ENCODE measurements at places on chromosomes 6 and 20.

GRCh38 chr6:147150293-147150692, 53.9 kb upstream of the STXBP5 start:
- no peak for DNase-seq

DNA sequence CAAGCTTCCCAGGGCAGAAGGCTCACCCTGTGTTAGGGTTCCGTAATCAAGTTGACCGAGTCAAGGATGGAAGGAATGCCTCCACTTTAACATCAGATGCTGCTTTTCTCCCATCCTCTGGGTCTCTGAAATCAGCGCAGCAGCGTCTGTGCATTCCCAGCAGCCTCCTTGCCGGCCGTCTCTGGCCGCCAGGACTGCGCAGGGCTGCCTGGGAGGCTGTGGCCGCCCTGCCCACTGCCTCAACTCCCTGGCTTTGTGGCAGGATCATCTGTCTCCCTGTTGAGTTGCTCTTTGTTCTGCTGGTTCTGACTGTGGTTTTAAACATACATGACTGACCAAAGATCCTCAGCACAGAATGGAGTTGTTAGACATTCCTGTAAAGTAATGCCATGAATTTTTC, 56.5 kb downstream of the DLL1 start:
- no peak for DNase-seq

DNA sequence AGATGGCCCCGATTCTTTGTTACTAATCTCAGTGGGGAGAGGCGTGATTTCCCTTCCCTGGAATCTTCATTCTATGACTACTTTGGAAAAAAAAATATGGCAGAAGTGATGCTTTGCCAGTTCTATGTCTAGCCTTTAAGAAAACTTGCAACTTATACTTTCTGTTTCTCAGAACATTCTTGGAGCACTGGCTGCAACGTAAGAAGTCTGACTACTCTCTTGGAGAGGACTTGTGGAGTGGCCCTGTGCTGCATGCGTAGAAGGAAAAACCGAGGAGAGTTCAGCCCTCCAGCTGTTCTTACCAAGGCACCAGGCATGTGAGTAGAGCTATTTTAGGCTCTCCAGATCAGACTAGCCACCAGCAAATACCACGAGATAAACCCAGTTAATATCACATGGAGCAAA, 77.6 kb upstream of the STXBP5 start:
- no peak for DNase-seq

- no peak for DNase-seq
These were observed 16.1 kb upstream of the HMGN3 start for GRCh38 chr6:79250559-79250958.

GRCh38 chr20:62437496-62437895, 10.2 kb upstream of the RBBP8NL start:
- no peak for DNase-seq

DNA sequence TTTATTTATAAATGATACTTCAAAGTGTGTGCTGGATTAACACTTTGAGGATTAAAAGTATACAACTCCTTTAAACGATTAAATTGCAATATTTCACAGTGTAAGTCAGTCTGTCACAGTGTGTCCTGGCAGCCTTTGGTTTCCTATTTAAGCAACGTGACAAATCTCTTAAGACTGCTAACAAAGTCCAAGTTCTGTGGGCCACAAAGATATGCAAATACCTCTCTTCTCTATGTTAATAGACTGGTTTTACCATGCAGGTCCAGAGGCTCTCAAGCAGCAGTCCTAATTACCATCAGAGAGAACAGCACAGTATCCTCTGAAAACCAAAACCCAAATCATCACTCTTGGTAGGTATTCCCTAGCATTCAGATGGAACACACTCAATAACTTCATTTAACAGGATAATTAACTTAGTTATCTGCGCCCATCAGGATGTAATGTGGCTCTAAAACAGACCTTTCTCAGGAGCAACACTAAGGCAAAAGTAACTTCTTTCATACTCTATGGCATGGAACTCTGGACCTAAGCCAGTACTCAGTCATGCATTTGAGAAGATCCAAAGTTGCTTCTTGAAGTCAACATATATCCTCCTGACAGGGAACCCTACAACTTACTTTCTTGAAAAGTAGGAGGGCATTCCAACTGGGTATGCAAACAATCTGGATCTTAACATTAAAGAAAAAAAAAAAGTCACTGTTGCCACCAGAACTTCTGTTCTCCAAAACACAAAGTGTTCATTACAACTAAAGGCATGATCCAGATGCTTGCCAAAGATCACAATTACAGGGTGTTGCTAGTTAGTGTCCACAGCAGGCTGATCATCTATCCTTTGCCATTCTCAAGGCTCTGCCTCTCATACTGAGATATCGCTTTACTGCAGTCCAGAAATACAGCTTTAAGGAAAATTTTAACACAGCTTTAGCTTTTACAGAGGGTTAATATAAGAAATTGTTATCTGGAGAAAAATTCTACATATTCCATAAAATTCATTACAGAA, 53.2 kb downstream of the MAN1A1 start:
- DNase-seq, result no peak

DNA sequence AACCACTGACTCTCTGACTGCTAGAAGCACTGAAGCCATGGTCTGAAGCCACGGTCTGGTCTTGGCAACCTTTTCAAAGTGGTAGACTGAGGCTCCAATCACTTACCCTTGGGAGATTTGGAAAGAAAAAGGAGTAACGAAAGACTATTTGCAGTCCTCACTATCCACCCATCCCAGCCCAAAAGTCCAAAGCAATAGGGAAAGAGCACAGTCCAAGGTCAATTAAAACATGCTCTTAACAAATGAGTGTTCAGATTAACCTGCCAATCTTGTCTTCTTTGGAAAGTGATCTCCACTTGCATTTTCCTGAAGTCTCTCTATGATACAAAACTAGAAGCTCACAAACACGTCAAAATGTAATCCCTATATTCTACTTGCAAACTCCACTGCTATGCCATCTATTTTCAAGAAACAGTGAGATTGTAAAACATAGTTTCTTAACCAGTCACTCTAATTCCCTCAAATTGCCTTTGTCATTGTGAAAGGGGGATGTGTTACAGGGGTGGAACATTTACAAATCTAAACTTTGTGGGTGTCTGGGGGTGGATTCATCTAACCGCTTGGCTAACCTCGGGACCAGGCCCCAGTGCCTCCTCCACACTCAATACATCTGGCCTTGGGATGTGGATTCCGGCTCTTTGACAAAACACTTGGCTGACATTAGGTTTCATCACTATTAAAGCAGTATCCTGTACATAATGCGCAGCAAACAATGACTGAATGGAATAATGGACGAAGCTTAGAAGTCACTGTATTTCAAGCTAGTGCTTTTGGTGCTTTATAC, 56.4 kb downstream of the B4GALT5 start:
- no peak for DNase-seq

- no peak for DNase-seq
These were observed 67.8 kb upstream of the EDN3 start for GRCh38 chr20:59232618-59233017.

GRCh38 chr6:124993327-124993726, 31.1 kb downstream of the RNF217 start:
- DNase-seq, result no peak

DNA sequence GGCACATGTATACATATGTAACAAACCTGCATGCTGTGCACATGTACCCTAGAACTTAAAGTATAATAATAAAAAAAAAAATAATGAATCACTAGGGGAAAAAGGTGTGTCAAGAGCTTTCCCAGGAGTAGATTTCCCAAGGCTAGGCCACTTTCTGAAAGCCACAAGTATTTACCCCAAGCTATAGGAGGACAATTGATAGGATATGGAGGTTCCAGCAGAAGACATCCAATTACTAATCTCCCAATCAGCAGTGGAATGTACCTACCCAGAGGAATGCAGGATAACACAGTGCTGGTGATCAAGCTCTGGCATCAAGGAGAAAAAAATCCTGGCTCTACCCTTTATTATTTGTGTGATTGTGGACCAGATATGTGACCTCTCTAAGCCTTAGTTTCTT, 562.7 kb downstream of the RFPL4B start:
- DNase-seq, result no peak

DNA sequence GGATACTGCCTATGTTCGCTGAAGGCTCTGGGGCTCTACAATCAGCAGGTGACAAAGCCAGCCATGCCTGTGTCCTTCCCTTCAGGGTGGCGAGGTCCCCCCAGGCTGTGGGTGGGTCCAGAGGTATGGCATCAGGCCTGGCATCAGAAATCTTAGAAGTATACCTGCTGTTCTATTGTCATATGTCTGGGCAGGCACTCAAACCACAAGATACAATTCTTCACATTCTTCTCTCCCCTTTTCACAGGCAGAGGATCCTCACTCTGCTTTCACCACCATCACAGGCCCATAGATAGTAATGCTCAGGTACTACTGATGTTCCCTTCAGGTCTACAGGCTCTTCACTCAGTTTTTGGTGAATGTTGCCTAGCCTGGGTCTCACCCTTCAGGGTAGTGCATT, 1180.0 kb upstream of the CITED2 start:
- DNase-seq, result no peak

DNA sequence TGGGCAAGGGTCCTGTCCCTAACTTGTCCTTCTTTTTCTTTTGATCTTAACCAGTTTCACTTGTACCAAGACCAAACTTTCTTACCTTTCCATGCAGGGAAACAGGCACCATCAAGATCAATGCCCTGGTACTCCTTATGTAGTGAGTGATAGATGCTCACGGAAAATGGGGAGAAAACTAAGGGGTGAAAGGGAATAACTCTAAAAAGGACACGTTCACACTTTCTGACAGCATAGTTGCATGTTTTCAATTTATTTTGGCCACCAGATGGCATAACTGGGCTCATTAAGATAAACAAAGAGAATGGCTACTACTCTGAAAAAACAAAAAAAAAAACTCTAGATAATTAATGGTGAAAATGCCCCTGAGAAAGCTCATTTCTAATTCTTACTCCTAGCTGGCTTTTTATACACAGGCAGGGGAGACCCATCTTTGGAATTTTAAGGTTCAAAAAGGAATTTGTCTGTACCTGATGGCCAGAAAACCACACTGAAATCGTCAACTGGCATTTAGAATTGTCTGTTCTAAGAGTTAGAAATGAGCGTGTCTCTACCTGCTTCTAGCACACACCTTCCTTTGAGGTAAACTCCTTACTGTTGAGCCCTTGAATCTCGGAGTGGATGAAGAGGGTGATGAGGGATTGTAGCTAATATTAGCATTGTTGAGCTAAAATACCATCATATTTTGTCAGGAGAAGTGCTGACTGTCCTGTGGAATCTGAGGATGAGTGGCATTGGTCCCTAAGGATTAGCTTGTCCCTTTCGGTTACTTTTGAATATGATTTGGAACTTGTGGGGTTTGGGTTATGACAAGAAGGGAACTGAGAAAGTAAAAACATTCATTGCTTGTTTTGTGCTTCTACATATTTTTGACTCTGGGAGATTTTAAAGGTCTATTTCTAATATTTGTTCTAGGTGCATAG, 62.2 kb upstream of the DDR1 start:
- DNase-seq, result no peak

DNA sequence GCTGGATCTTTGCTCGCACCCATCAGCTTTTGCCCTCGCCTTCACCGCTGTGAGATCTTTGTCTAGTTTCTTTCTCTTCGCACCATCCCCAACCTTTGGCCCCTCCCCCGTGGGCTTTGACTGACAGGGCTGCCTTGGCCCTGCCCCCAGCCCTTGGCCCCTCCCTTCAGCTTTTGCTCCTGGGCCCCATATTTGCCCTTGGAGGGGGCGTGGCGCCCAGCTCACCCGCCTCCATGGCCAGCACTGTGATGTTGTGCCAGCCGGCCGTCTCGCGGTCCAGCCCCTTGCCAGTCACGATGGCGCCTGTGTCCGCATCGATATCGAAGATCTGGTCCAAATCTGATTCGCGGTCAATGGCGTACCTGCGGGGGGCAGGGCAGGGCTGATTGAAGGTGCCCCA, 81.1 kb downstream of the CD40 start:
- peak; percentile 8 for DNase-seq

GRCh38 chr6:7085911-7086310, 21.9 kb upstream of the RREB1 start:
- DNase-seq, result peak; percentile 30

DNA sequence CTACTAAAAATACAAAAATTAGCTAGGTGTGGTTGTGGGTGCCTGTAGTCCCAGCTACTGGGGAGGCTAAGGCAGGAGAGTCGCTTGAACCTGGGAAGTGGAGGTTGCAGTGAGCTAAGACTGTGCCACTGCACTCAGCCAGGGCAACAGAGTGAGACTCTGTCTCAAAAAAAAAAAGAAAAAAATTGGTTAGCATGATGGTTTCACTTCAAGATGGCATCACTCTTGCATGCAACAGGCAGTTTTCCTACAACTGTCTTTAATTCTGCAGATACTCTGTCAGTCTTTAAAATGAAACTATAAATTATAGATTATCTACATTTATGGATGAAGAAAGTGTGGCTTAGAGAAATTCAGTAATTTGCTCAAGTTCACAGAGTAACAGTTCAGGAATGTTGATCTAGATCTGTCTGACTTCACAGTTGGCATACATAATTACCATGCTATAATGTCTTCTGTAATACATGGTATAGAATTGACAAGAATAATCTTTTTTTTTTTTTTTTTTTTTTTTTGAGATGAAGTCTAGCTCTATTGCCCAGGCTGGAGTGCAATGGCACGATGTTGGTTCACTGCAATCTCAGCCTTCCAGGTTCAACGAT, 27.0 kb downstream of the ITCH start:
- no peak for DNase-seq

DNA sequence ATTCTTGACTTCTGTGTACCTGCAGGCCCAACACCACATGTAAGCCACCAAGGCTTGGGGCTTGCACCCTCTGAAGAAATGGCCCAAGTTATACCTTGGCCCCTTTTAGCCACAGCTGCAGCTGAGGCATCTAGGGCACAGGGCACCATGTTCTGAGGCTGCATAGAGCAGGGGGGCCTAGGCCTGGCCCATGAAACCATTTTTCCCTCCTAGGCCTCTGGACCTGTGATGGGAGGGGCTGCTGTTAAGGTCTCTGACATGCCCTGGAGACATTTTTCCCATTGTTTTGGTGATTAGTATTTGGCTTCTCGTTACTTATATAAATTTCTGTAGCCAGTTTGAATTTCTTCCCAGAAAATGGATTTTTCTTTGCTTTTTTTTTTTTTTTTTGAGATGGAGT, 50.4 kb upstream of the SEC63 start:
- no peak for DNase-seq

GRCh38 chr6:6635291-6635690, 46.8 kb downstream of the LY86 start:
- DNase-seq, result no peak

GRCh38 chr6:28218312-28219248, 6.5 kb upstream of the ZSCAN9 start:
- peak; percentile 56 for DNase-seq

DNA sequence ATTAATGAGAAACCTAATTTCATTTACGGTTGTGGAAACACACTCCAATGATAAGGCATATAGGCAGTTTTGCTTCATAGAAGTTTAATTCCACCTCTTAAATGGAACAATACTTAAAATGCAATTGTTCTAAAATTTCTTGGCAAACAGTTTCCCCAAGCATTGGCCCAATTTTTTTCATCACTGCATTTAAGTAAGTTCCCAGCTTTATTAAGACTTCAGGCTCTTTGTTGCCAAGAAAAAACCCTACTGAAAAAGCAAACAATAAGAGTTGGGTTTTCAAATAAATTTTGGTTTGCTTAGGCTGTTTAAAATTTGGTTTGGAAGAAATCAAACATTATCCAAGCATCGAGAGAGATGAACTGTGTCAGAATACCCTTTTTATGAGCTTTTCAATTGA, 690.9 kb upstream of the NRSN1 start:
- no peak for DNase-seq

Data from activated naive CD8-positive, alpha-beta T cell treated with anti-CD3 and anti-CD28 coated beads, Interleukin-2, amount 50 U/mL, for 24 hours (primary cell).